ENCODE measurements at places on chromosomes 13 and 19.

DNA sequence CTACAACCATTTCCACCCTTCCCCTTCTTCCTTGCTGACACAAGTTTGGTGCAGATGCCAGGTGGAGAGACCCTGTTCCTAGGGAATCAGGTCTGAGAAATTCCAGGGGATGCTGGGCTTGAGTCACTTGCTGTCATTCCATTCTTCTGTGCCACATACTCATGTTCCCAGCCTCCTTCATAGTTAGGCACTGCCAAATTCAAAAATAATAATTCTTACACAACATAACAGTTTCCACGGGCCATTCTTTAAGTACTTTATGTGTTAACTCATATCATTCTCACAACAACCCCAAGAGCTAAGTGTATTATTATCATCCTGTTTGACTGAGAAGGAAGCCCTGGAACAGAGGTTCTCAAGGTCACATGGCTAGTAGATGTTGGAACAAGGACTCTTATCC is 27.1 kb upstream of the POMP start:
- DNase-seq: no peak

DNA sequence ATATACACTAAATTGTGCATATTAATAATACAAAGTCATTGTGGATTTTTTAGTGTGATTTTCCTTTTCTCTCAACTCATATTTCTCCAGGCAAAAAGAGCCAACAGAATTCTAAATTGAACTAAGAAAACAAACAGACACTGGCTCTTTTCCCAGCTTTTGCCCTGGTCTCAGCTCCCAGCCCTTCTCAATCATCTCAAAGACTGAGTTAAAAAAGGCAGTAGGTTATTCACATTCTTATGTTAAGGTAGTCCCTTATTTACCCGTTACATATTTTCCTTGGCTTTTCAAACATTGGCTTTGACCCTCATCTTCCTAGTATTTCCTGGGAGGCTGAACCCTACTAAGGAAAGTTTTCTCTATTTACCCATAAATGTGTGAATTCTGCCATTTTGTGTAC is 753.6 kb downstream of the LIG4 start:
- no peak for DNase-seq

DNA sequence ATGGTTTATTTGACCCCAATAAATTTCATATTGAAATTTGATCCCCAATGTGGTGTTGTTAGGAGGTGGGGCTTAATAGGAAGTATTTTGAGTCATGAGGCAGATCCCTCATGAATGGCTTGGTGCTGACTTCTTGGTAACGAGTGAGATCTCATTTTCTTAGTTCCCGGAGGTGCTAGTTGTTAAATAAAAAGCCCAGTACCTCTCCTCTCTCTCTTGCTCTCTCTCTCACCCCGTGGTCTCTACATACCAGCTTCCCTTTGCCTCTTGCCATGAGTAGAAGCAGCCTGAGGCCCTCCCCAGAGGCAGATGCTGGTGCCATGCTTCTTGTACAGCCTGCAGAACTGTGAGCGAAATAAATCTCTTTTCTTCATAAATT is 39.4 kb upstream of the KATNAL1 start:
- DNase-seq: no peak

DNA sequence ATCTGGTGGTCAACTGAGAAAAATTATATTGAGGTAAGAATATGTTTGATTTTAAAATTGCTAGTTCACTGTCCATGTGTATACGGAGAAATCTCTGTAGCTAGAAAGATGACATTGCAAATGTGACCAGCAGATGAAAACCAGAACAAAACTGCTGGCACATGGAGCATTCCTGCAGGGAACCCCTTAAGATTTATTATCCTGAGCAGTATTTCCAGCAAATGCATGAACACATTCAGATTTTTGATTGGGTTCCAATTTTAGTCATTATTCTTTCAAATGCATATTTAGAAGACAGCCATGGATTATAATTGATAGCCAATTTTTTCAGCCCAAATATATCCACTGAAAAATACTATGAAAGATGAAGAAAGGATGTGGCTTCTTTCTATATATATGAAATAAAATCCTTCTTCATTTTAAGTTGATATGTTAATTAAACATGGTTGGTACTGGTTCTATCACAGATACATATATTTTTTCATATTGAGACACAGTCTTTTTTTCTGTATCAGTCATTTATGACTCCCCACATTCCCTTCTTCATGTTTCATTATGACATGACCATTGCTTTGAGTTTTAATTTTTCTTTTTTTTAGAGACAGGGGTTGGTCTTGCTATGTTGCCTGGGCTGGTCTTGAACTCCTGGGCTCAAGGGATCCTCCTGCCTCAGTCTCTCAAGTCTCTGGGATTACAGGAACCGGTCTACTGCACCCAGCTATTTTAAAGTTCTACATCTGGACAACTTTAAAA is 376.5 kb downstream of the KLF12 start:
- no peak for DNase-seq

GRCh38 chr13:76579701-76580100 is 306.5 kb downstream of the KCTD12 start:
- DNase-seq: no peak

GRCh38 chr13:112727581-112727980 is 37.7 kb downstream of the ATP11A start:
- no peak for DNase-seq

All from CD4-positive, alpha-beta T cell (primary cell).